T47D (cell line): ENCODE measurements at places on chromosomes 3 and 15.

- DNase-seq = no peak
Measured at GRCh38 chr3:127857333-127857732, 35.0 kb upstream of the MGLL start.

DNA sequence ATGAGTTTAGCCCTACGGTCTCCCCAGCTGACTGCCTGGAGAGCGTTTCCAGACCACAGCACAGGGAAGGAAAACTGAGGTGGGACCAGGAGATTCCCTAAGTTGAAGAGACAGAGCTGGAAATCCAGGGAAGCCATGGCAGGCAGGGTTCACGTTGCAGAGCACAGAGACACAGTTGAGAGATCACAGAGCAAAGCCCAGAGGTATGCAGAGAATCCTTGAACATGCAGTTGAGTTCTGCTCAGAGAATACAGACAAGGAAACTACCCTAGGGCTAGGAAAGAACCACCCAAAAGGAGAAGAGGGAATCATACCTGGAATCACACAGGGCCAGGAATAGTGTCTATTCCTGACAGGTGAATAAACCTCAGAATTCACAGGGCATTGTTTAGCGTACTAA, 14.3 kb downstream of the SLC28A1 start:
- DNase-seq = no peak

GRCh38 chr3:157285141-157285540, 125.2 kb upstream of the CCNL1 start:
- DNase-seq = no peak

DNA sequence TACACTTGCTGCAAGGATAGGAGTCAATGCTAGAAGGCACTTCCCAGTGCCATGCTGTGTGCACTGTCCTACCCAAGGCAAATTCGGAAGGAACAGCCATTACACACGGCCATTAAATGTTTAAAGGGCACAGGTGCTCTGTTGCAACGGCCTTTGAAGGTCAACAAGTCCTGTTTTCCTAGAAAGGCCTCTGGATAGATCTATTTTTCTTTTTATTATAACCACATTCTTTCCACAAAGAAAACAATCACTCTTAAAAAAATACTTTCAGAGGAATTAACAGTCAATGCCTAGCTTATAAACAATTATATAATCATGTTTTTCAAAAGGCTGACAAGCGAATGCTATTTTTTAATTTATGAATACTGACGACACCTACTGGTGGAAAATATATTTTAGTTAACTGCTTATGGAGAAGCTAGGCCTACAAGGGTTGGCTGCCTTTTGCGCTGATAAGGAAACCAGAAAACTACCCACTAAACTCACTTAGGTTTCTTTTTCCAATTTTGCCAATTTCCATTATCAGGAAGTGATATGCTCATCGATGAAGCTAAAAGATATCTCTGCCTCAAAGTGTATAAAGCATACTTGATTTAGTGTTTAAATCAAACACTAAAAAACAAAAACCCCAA, 2.4 kb downstream of the ARHGEF3 start:
- DNase-seq = peak; percentile 12

DNA sequence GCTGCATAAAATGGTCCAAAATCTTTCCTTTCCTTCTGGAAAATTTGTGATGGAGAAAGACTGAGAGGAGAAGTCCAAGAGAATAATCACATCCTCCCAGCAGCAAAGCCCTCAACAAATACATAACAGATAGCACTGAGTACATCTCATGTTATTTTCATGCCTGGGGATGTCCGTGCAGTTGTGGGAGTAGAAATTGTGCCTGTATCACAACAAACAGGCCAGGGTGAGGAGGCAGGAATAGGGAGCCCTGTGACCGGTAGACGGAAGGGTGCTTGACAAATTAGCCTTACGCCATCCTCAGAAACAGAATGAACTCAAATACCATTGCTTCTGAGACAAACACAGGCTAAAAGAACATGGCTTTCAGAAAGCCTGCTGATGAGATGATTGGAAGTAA, 333.2 kb upstream of the UMPS start:
- no peak for DNase-seq

GRCh38 chr3:137761563-137762503, 2.3 kb upstream of the SOX14 start:
- DNase-seq = no peak

DNA sequence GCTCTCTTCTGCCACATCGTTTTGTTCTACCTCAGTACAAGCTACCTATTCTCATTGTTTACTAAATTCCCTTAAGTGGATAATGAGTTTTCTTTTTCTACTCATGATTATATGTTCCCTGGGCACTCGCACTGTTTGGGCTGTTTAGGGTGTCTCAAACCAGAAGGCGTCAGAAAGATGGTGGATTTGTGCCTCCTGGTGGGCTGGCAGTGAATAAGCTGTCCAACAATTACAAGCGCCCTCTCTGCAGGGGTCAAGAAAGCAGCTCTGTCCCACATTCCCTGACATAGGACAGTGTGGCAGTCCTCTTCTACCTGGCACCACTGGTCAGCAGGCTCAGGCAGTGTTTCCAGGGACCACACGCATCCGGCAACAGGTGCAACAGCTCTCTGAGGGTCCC, 173.4 kb upstream of the PPP2R3A start:
- DNase-seq = no peak

DNA sequence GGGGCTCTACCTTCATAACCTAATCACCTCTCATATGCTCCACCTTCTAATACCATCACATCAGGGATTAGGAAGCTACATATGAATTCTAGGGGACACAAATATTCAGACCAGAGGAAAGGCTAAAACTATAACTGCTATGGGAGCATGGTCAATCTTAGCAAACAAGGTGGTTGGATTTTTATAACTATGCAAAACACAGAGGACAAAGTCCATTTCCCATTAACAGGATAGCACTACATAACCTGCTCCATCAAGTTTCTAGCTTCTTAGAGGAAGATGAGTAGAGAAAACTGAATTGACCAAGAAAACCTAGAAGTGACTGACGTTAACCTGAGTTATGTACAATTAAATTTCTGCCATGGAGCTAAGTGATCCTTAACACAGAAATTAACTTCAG, 398.6 kb downstream of the TBL1XR1 start:
- DNase-seq = no peak

DNA sequence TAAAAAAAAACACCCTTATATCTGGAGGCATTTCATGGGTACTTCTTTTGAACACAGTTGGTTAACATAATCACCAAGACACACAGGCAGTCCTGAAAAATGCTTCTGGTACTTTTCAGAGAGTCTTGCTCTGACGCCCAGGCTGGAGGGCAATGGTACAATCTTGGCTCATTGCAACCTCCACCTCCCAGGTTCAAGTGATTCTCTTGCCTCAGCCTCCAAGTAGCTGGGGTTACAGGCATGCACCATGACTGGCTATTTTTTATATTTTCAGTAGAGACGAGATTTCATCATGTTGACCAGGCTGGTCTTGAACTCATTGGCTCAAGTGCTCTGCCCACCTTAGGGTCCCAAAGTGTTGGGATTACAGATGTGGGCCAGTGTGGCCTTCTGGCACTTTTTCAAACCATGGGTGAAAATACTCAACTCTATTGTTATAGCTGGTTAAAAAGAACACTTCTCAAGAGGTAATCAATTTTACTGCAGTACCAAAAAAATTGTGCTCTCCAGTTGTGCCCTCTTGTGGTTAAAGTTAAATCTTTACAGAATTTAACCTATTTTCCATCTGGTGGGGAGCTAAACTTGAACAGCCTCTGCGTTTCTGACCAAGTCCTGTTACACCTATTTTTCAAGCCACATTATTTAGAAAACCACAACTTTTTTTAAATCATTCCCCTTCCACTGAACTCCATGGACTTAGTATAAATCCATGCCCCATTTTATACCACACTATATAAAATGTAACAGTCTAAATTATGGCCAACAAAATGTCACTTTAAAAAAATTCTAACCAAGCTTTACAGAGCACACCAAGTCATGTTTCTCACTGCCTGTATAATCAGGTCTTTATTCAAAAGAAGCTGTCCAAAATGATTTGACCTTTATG, 1.2 kb upstream of the SNAPC5 start:
- peak; percentile 35 for DNase-seq

GRCh38 chr15:41806291-41807181, 21.4 kb upstream of the JMJD7 start:
- peak; percentile 72 for DNase-seq

DNA sequence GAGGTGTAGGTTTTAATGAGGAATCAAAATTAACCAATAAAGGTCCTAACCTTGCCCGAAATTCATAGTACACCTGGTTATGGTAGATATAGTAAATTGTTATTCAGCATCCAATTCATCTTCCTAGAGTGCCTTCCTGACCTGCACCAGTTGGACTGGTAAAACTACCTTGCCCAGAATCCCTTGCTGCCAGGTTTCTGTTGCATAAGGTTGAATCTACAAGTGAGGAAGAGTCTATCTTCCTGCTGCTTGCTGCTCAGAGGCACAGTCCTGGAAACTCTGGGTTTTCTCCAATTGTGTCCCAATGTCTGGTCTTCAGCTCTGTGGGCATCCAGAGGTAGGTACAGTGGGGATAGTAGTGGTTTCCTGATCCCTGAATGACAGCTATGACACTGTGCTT, 17.3 kb downstream of the CCDC54 start:
- DNase-seq = peak; percentile 22

DNA sequence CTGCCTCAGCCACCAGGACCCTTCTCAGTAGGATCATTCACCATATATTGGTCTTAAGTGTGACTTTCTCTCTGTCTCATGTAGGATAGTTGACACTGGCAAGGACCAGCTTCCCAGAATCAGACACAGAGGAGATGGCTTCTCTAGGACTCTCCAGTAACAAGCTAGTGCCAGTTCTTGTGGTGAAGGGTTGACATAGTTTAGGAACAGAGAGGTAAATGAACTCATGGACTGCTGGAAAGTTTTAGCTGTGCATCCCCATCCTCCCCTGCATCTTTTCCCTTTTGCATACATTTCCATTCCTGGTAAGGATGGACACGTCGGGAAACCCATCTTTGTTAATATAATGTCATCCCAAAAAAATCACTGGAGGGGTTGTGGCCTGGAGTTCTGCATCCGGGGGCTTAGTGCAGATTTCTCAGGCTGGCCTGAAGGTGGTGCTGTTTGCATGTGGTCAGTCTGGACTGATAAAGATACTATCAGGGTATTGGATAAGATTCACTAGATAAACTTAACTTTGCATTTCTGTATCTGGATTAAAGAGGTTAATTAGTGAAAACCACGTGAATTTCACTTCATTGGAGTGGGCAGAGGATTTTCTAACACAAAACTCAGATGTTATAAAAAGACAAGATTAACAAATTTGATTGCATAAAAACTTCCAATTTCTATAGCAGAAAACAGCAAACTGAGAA, 110.8 kb downstream of the TBC1D2B start:
- no peak for DNase-seq

GRCh38 chr15:68479406-68479805, 47.4 kb upstream of the ITGA11 start:
- no peak for DNase-seq

DNA sequence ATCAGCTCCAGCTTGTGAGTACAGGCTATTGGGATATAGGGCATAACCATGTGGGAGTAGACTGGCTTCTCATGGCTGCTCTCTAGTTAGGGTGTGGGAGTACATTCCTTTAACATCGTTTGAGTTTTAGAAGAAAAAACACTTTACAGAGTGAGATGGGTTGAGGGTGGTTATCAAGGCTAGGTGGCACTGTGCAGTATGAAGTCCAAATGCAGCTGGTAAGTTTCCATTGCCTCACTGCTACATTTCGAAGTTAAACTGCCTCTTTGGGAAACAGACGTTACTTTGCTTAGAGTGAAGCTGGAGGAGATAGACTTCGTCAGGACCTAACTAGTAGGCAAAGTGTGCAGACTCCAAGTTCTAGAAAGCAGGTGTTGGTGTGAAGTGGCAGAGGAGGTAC, 192.4 kb downstream of the SQOR start:
- no peak for DNase-seq

DNA sequence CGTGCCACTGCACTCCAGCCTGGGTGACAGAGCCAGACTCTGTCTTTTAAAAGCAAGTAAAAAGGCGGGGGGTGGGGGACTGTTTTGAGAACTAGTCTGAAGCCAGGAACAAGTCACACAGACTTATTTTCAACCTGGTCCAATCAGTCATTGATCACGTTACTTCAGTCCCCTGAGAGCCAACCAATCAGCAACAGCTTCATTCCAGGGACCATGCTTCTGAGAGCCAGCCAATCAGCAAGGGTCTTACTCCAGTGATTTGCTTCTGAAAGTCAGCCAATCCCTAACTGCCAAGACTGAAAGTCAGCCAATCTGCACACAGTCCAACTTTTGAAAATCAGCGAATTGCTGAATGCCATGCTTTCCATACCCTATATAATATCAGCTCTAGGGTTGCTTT, 48.6 kb upstream of the C15orf39 start:
- DNase-seq = peak; percentile 67

- no peak for DNase-seq
Measured at GRCh38 chr3:10375296-10376053, 54.6 kb upstream of the SEC13 start.

DNA sequence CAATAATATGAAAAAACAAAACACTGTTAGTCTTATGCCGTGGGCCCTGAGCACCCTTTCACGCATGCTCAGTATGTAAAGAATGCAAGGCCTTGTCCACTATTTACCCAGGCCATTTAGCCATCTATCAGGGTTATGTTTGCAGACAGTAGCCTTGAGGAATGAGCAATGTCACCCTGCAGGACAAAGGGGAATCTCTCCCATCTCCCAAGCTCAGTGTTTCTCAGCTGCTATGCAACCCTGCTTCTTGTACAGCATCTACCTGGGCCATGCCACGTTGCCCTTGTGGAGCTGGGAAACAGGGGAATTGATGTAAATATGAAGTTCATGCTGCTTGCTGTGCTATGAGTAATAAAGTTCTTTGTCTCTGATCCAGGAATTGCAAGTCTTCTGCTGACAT, 51.5 kb upstream of the SLCO2A1 start:
- no peak for DNase-seq

- no peak for DNase-seq
Measured at GRCh38 chr3:112689989-112690388, 49.0 kb upstream of the CCDC80 start.

DNA sequence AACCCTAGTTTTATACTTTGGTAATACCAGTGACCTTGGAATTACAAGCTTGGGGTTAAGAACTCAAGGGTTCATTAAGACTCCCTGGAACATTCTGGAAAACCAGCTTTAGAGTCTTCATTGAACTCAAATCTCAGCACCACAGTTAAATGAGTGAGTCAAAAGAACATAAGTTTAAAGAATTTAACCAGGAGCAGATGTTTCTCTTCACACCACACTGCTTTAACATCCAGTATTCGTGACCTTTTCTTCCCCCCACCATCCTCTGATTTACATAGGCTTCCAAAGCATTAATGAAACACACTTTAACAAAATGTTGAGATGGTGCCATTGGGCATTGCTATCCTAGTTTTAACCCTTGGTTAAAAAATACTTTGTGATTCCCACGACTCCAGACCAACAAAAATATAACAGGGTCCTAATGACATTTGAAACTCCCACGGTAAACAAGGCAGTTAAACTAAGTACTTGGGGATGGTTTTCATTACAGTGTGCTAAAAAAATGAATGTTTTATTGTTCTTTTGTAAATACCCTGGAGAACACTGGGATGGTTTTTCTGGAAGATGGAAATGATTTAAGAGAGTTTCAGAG, 123.9 kb downstream of the OXNAD1 start:
- no peak for DNase-seq

DNA sequence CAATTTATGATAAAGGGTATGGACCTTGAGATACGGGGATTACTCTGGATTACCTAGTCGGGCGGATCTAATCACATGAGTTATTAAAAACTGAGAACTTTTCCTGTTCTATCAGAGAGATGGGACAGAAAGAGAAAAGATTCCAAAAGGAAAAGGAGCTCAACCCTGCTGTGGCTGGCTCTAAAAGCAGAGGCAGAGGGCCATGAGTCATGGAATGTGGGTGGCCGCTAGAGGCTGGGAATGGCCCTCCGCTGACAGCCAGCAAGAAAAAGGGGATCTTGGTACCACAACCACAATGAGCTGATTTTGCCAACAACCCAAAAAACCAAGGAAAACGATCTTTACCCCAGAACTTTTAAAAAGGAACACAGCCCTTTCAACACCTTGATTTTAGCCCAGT, 210.0 kb downstream of the MAGI1 start:
- DNase-seq = no peak
